ENCODE measurements at places on chromosomes 6 and 20.

GRCh38 chr6:129473546-129473945, 236.4 kb downstream of the ARHGAP18 start:
- no peak for DNase-seq

GRCh38 chr20:62914970-62915457, 11.3 kb downstream of the DIDO1 start:
- DNase-seq, result no peak

DNA sequence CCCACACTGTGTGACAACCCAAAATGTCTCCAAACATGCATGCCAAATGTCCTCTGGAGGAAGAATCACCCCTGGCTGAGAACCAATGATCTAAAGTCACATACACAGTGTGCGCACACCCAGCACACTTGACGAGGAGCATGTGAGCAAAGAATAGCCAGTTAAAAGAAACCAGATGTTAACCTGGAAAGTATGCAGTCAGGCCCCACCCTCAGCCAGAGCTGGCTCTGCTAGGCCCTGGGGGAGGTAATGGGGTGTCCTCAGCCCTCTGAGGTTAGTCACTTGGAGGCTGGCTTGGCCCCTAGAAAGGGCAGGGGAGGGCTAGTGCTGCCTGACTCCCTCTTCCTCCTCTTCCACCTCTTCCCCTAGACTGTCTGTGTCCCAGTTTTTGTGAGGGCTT, 15.2 kb upstream of the GUCA1A start:
- DNase-seq, result no peak

- DNase-seq, result peak; percentile 27
Observed at GRCh38 chr6:149963212-149963461, 606 bp upstream of the ULBP1 start.

- no peak for DNase-seq
Observed at GRCh38 chr6:113564371-113565171, 292.6 kb upstream of the MARCKS start.

DNA sequence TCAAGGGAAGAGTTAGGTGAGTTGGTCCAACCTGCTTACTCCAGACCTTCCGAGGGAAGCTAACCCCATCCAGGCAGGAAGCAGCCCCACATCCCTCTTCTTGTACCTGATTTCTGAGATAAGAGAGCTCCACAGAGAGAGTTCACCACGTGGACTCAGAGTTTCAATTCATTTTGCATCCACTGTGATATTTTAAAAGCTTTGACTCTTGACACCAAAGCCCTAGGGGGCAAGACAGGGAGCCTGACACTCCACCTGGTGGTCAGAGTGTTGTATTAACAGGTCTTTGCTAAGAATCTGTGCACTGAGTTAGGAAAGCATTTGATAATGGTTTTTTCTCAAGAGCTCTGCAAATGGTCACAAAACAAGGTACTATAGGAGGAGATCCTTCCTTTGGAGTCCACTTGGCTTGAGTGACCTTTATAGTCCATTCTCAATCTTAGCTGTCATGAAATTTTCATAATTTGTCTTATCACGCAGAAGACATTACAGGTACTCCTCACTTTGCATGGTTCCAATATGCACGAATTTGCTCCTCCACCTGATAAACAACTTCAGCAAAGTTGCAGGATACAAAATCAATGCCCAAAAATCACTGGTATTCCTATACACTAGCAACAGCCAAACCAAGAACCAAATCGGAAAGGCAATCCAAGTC, 56.2 kb upstream of the RIPOR2 start:
- peak; percentile 75 for DNase-seq

DNA sequence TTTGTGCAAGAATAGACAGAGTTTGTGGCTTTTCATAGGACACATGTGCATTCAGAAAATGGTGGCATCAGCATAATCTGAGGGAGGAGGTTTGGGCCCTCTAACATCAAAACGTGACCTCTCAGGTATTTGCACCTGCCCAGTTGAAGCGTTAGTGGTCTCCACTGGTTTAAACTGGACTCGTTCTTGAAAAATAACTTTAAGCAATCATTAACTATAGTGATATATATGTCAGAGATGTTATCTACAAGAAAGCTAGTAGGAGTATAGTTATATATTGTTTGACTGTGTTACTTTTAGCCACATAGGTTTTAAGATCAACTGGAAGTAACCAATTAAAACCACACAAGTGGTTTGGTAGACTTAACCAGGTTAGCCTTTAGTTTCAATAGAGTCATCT, 607.4 kb downstream of the MAFB start:
- DNase-seq, result no peak

DNA sequence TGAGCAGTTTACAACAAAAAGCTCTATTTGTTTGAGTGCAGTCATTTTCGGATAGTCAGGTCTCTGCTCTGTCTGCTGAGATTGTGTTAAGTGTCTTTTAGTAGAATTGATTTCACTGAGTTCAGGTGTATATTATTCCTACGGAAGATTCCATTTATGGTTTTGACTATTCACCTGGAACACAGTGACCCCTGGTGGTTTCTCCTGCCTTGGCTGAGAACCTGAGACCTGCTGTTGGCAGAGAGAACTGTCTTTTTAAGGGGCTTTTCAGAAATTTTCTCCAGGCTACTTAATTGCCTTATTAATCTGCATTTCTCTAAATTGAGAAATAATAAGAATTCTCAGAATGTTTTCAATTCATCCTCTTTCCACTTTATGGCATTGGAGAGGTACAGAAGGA, 508.0 kb downstream of the TBC1D32 start:
- no peak for DNase-seq

- DNase-seq, result no peak
Observed at GRCh38 chr6:107965746-107966145, 7.7 kb upstream of the SEC63 start.

DNA sequence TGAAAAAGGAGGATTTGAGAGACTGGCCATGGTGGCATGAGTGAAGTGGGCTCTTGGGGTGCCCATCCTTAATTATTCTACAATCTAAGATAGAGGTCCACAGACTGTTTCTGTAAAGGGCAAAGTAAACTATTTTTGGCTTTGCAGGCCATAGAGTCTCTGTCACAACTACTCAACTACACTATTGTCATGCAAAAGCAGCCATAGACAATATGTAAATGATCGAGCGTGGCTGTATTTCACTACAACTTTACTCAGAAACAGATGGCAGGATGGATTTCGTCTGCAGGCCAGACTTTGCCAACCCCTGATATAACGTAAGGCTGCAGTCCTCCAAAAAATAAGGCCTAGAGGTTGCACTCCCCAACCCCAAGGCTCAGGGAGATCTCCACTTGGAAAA, 58.2 kb upstream of the NAA20 start:
- no peak for DNase-seq

DNA sequence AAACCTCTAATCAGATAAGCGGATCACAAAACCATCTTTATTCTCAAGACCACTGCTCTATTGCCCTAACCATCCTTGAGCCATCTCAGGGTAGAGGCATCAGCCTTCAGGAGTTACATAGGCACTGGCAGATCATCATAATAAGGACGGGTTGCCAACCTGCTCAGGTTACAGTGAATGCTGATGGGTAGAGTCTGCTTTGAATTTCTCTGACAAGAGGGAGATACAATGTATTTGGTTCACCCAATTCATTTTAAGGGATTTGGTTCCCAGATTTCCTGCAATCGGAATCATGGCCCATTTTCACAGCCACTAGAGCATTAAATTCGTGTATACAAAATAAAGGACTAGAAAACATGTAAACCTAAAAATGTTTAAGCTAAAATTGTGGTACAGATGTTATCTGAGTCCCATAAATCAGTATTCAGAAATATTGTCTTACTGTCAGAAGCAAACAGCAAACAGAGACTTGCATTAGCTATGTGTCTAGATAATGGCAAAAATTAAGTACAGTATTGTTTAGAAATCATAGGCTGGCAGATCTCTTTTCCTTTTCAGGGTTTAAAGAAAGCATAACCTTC, 41.9 kb upstream of the TMEM170B start:
- DNase-seq, result no peak

DNA sequence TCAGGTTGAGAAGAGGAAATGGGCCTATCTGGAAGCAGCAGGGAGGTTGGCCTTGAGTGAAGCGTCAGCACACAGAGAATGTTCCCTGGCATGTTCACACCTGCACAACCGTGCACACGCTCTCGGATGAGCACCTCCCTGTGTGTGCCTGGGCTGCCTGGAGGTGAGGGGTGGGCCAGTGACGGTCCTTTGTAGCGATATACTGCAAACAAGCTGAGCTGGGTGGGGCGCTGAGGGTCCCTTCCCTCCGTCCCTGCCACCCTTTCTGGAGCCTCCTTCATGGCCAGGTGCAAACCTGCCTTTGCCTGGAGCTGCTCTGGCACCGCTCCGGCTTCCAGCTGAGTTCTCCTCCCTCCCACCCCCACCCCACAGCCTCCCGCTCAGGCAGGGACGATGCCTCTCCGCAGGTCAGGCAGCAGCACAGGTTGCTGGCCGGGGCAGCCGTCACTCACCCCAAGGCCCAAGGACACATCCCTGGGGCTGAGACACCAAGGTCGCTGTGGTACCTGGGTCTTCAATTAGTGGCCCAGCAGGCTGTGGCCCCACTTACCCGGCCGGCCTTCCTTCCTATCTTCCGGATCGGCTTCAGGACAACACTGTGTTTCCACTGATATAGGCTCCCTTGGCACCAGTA, 111.6 kb downstream of the ERMARD start:
- DNase-seq, result no peak

DNA sequence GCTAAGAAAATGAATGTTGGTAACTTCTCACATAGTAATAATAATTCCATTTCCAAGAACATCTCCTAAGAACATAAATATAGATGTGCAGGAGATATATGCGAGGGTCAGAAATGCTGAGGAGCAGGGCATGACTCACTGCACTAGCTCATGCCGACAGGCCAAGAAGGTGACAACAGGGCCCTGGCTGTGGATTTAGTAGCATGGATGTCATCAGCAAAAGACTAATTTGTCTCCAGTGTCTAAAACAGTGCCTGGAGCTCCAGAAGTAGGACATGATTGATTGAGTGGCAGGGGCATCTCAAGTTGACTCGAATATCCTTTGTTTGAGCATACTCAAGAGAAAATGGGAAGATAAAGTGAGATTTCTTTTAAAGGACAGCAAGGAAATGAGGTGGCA, 207.0 kb upstream of the FOXA2 start:
- DNase-seq, result no peak

DNA sequence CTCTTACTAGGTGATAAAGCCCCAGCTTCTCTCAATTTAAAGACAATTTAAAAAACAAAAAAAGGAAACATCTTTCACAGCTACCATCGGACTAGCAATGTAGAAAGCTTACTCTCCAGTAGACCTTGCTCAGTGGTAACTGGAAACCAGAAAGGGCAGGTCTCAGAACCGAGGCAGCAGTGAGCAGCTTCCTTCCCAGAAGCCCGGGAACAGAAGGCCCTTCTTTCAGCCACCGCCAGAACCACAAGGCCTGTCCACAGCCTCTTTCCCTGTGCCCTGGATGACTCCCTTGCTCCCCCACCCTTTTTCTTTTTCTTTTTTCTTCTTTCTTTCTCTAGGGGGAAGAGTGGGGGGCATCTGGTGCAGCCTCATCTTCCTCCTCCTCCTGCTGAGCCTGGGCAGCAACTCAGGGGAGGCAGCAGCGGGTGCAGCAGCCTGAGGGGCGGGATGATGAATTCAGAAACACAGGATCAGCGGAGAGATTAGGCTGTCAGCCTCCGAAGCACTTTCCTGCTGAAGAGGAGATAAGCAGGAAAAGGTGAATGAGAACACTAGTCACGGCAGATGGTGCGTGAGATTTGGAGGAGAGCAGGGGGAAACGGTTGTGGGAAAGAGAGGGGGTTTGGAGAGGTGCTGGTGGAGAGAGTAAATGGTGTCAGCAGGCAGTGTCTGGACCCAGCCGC, 158.5 kb downstream of the ID4 start:
- DNase-seq, result no peak

DNA sequence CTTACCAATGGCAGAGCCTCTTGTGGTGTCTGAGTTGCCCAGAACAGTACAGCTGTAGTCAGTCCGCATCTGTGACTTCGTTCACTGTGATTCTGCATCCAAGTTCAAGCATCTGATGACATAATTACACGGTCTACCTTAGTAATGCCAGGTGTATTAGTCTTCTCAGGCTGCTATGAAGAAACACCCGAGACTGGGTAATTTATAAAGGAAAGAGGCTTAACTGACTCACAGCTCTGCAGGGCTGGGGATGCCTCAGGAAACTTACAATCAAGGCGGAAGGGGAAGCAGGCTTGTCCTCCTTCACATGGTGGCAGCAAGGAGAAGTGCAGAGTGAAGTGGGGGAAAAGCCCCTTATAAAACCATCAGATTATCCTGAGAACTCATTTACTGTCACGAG, 163.9 kb upstream of the SULF2 start:
- DNase-seq, result no peak

DNA sequence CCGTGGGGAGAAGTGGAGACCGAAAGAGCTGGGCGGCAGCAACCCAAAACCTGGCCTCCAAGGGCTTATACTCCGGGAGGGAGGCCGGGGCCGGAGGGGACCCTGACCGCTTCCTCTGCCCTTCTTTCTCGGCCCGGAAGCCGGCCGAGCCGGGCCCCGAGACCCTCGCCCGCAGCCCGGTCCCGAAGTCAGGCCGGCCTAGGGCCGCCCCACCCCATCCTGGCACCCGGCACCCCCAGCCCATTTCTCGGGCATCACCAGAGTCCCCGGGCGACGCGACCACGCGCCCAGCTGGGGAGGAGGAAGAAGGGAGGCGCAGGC, 572 bp upstream of the ZDHHC14 start:
- no peak for DNase-seq

DNA sequence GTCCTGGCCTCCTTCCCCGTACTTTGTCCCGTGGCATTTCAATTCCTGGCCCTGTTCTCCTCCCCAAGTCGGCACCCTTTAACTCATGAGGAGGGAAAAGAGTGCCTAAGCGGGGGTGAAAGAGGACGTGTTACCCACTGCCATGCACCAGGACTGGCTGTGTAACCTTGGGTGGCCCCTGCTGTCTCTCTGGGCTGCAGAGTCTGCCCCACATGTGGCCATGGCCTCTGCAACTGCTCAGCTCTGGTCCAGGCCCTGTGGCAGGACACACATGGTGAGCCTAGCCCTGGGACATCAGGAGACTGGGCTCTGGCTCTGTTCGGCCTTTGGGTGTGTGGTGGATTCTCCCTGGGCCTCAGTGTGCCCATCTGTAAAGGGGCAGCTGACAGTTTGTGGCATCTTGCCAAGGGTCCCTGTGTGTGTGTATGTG, 58.5 kb downstream of the SRC start:
- no peak for DNase-seq

DNA sequence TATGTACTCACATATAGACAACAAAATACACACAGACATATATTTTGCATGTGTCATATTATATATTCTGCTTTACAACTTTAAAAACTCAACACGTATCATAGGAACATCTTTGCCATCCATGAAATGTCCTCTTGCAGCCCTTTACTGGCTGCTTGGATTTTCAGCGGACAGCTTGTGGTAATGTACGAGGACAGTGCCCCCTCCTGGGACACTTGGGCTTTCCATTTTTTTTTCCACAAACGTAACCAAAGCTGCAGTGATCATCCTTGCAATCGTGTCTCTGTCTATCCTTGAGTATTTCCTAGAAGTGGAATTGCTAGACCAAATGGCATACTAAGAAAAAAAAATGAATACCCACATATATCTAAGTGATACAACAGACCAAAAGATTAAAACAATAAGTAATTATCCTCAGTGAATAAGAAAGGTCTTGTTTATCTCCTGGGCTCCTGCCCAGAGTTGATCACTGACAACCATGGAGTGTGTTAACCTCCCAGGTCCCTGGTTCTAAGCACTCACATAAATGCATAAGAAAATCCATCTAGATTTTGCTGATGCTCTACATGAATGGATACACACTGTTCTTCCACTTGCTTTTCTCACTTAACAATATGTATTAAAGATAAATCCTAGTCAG, 18.1 kb downstream of the BPI start:
- no peak for DNase-seq

Data from activated CD8-positive, alpha-beta memory T cell treated with anti-CD3 and anti-CD28 coated beads, Interleukin-2, amount 50 U/mL, for 4 hours (primary cell).